ENCODE measurements at places on chromosomes 13 and 19. TPM values are rescaled to one million over a fixed set of nuclear protein-coding genes. Genes with fewer than 3 reads are reported as not detected.

The TNNI3 gene
- 3.7 TPM for total RNA-seq

The PABPC3 gene
- total RNA-seq = 0.06 TPM

The KCTD4 gene
- not detected for total RNA-seq

The AKT2 gene
- total RNA-seq = 82.1 TPM

The SPTBN4 gene
- 0.11 TPM for total RNA-seq

The FXYD3 gene
- total RNA-seq = not detected

The HSPB6 gene
- total RNA-seq = not detected

The TMEM59L gene
- 0.97 TPM for total RNA-seq

The DACH1 gene
- not detected for total RNA-seq

DNA sequence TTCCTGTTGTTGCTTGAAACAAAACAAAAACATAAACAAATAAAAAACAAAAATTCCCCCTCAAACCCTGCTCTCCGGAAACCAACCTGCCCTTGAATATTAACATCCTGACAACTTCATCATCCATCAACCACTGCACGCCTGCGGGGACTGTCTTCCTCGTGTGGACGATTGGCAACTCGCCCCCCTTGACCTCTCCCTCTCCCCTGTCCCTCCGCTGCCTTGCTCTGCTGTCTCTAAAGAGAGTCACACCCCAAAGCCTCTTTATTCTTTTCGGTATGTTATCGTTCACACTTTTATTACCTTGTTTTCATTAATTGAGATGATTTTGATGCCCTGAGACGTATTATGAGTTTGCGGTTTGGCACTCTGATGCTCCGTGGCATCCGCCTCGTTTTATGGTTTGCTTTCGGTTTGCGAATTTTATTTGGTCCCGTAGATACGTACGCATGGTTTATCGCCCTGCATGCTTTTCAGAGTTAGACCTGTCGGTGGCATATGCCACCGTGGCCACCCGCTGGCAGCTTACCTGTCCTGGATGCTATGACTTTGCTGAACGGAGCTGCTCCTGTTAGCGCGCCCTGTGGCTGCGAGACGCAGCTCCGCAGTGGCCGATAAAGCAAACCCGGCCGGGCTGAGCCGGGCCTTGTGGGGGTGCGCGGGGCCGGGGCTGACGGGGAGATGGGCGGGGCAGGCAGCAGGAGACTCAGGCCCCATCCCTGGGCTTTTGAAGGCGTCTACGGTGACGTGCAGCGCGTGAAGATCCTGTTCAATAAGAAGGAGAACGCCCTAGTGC lies 10.6 kb downstream of the PTBP1 start:
- DNase-seq = no peak
- H3K27me3 ChIP-seq = no peaks in the 10 kb centered on the region
- peaks cover 90% of the 10 kb centered on the region for H3K36me3 ChIP-seq

- H3K36me3 ChIP-seq = no peaks in the 10 kb centered on the region
- H3K4me3 ChIP-seq = peak overlapping the region; percentile 21
- H3K4me1 ChIP-seq = peaks cover 18% of the 10 kb centered on the region
- H3K27ac ChIP-seq = peak overlapping the region; percentile 48
Measured at GRCh38 chr19:6402837-6403608, 10.1 kb upstream of the GTF2F1 start.

GRCh38 chr19:55498246-55498840 lies 10.1 kb downstream of the SSC5D start:
- peaks cover 72% of the 10 kb centered on the region for H3K27me3 ChIP-seq
- H3K36me3 ChIP-seq = no peaks in the 10 kb centered on the region
- DNase-seq = no peak
- 0 out of 2 replicates have a peak, but pooled peaks cover 5% of the 10 kb centered on the region for H3K4me1 ChIP-seq
- H3K27ac ChIP-seq = no peak overlapping the region

DNA sequence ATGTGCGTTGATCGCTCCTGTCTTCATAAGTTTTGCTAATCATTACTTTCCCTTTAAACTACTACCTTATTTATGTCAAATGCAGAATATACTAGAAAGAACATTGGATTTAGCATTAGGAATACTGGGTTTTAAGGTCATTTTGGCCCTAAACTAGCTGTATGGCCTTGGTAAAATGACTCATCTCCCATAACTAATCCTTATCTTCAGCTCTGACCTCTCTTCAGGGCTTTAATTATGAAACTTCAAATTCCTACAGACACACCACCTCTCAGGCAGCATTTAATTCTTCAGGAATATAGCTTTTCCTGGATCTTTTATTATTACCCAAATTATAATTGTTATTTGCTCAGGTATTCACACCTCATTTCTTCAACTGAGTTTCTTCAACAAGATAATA lies 121.2 kb downstream of the STARD13 start:
- DNase-seq = peak; percentile 31
- no peak overlapping the region for H3K4me3 ChIP-seq
- H3K4me1 ChIP-seq = peaks cover 46% of the 10 kb centered on the region
- no peak overlapping the region for H3K27ac ChIP-seq

DNA sequence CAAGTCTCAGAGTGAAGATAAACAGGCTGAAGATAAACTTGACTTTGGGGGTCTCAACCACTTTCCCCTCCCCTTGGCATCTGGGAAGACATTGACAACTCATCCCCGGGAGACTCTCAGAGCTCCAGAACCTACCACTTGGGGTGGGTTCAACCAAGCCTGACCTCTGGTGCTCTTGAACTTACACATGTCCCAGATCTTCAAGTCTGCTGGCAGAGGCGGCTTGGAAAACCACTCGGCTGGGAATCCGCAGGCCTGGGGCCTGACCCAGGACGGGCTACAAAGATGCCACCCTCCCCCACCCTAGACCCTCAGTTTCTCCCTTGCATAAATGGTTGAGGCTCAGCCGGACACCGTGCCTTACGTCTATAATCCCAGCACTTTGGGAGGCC lies 512 bp downstream of the LRRC8E start:
- H3K4me1 ChIP-seq = peaks cover 71% of the 10 kb centered on the region
- DNase-seq = no peak
- H3K4me3 ChIP-seq = peak overlapping the region; percentile 93
- no peaks in the 10 kb centered on the region for H3K36me3 ChIP-seq

DNA sequence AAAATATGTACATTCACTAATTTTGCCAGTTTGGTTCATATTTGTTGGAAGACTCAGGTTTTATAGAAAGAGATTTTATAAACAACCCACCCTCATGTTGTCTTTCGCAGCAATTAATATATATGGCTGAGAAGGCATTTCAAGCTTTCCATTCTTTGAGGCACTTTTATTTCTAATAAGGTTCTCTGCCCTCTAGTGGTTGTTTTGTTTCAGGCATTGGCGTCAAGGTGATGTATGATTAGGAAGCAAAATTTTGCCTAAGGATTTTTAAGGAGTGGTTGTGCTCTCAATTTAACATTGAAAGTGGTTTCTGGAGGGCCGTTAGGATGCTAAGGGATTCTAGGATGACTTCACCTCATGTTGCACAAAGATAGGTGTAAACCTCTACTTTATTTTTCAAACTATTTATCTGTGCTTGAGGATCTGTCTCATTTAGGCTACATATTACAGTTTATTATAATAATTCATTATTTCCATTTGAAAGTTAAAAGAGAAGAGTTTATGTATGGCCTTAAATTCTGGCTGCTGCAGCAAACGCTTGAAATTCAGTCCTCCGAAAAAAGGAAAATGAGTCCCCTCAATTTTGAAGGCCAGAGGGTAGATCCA lies 35.9 kb downstream of the OXGR1 start:
- H3K27ac ChIP-seq = no peak overlapping the region
- peak; percentile 20 for DNase-seq
- H3K4me1 ChIP-seq = no peaks in the 10 kb centered on the region
- no peaks in the 10 kb centered on the region for H3K36me3 ChIP-seq
- no peaks in the 10 kb centered on the region for H3K27me3 ChIP-seq

- no peaks in the 10 kb centered on the region for H3K4me1 ChIP-seq
- no peak for DNase-seq
- H3K4me3 ChIP-seq = no peak overlapping the region
- no peaks in the 10 kb centered on the region for H3K27me3 ChIP-seq
- no peaks in the 10 kb centered on the region for H3K36me3 ChIP-seq
Measured at GRCh38 chr13:40697711-40698110, 31.3 kb upstream of the FOXO1 start.

DNA sequence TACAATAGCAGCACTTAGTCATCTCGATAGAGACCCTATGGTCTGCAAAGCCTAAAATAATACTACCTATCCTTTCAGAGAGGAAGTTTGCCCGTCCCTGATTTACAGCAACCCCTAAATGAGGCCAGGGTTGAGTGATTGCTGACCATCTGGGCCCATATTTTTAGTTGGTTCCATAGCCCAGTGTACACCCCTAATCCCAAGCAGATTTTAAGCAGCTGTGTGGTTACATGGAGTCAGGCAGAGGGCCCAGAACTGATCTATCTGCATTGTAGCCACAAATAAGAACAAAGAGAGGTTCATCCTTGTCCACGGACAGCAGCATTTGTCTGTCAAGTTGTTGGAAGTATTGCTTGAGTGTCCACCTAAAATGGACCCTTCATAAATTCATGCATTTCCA lies 148.2 kb downstream of the DCT start:
- H3K4me1 ChIP-seq = peaks cover 17% of the 10 kb centered on the region
- DNase-seq = no peak
- no peak overlapping the region for H3K27ac ChIP-seq
- no peak overlapping the region for H3K4me3 ChIP-seq
- H3K27me3 ChIP-seq = no peaks in the 10 kb centered on the region
- no peaks in the 10 kb centered on the region for H3K36me3 ChIP-seq

GRCh38 chr13:39322836-39323585 lies 280.0 kb downstream of the LHFPL6 start:
- H3K27me3 ChIP-seq = no peaks in the 10 kb centered on the region
- H3K36me3 ChIP-seq = no peaks in the 10 kb centered on the region
- H3K4me1 ChIP-seq = no peaks in the 10 kb centered on the region
- no peak for DNase-seq
- H3K27ac ChIP-seq = no peak overlapping the region
- no peak overlapping the region for H3K4me3 ChIP-seq

- H3K4me3 ChIP-seq = no peak overlapping the region
- no peaks in the 10 kb centered on the region for H3K36me3 ChIP-seq
- H3K27ac ChIP-seq = no peak overlapping the region
- no peaks in the 10 kb centered on the region for H3K27me3 ChIP-seq
Measured at GRCh38 chr13:110206185-110206584, 100.8 kb downstream of the COL4A1 start.

DNA sequence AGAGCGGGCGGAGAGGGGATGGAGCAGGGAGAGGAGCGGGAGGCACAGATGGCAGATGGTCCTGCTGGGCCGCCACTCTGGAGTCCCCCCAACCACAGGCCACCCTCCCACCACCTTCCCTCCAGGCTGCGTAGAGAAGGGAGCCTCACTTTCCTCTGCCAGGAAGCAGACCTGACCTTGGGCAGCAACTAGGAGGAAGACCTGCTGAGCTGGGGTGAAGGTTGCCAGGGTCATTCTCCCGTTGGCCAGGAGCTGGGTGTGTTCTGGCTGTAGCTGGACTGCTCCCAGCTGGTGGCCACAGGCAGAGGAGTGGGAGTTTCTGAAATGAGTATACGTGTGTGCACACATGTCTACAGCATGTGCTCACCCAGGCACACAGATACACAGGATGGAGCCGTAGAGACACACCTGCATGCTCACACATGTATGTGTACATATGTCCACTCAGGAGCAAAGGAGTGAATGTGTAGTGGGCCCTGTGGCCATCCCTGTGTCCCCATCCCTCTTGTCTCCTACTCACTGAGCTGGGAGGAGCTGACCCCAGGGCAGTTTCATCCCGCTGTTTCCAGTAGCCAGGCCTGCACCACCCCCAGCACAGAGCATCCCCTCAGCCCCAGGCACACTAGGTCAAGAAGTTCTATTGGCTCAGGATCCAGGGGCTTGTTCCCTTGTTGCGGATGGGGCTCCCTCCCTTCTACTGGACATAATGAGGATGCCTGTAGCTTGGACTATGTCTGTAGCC lies 53.0 kb downstream of the CHST8 start:
- H3K4me3 ChIP-seq = no peak overlapping the region
- no peak overlapping the region for H3K27ac ChIP-seq
- DNase-seq = no peak
- no peaks in the 10 kb centered on the region for H3K36me3 ChIP-seq
- no peaks in the 10 kb centered on the region for H3K4me1 ChIP-seq

GRCh38 chr13:113527272-113527958 lies 36.9 kb upstream of the DCUN1D2 start:
- peaks cover 46% of the 10 kb centered on the region for H3K36me3 ChIP-seq
- H3K27ac ChIP-seq = no peak overlapping the region
- DNase-seq = no peak
- no peaks in the 10 kb centered on the region for H3K27me3 ChIP-seq
- H3K4me1 ChIP-seq = no peaks in the 10 kb centered on the region

- H3K36me3 ChIP-seq = peaks cover 6% of the 10 kb centered on the region
- peaks cover 2% of the 10 kb centered on the region for H3K4me1 ChIP-seq
- no peak overlapping the region for H3K27ac ChIP-seq
- no peak for DNase-seq
Measured at GRCh38 chr19:17296976-17297375, 6.2 kb downstream of the ABHD8 start.

GRCh38 chr13:38814331-38814730 lies 127.5 kb downstream of the FREM2 start:
- H3K4me1 ChIP-seq = no peaks in the 10 kb centered on the region
- no peaks in the 10 kb centered on the region for H3K27me3 ChIP-seq
- H3K4me3 ChIP-seq = no peak overlapping the region
- H3K27ac ChIP-seq = no peak overlapping the region
- H3K36me3 ChIP-seq = no peaks in the 10 kb centered on the region

DNA sequence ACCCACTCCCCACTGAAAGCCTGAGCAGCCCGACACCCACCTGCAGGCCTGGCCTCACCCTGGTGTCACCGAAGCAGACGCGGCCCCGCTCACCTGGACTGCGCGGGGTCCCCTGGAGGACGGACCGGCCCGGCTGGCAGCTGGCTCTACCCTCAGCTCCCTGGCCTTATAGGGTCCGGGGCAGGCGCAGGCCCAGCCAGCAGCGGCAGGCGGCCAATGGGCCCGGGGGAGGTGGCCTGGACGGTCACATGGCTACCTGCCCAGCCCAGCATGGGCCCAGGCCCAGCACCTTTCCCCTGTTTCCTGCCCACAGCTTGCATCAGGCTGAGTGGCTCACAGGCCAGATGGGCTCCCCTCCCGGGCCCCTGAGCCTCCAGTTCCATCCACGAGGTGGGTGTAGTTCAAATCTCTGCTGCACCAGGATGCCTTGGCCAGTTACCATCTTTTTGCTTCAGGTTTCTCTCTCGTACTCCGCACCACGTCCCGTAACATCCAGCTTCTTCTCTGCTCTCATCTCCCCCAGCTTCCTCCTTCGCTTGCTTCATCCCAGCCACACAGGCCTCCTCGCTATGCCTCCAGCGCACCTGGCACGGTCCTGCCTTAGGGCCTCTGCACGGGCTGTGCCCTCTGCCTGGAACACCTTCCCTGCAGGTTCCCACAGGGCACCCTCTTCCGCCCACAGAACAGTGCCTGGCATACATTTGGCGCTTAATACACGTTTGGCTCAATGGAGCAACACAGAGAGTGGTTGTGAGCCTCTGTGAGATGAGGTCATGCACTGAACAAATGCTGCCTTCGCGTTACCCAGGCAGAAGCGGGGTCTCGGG lies at the start of gene PLIN4:
PLIN4 (minus strand) TSS at position 142 of the 827 bp plus-strand sequence. CDS start 214 bp downstream, outside the sequence.
- peaks cover 63% of the 10 kb centered on the region for H3K4me1 ChIP-seq
- DNase-seq = peak; percentile 66
- H3K4me3 ChIP-seq = peak within 1 kb of the TSS; percentile 52
- no peaks in the 10 kb centered on the region for H3K36me3 ChIP-seq
- peak within 1 kb of the TSS; percentile 48 for H3K27ac ChIP-seq
- H3K27me3 ChIP-seq = no peaks in the 10 kb centered on the region
